ENCODE measurements at places on chromosomes 11 and 22. TPM values are rescaled to one million over a fixed set of nuclear protein-coding genes. Genes with fewer than 3 reads are reported as not detected.

GRCh38 chr11:10488121-10488933, 33.3 kb downstream of the AMPD3 start:
- no peak for DNase-seq

Gene FOSL1
- polyA plus RNA-seq: 0.18 TPM

Gene SCN4B
- polyA plus RNA-seq: 0.93 TPM

Gene OR2D2
- polyA plus RNA-seq: not detected

Gene OR52D1
- not detected for polyA plus RNA-seq

DNA sequence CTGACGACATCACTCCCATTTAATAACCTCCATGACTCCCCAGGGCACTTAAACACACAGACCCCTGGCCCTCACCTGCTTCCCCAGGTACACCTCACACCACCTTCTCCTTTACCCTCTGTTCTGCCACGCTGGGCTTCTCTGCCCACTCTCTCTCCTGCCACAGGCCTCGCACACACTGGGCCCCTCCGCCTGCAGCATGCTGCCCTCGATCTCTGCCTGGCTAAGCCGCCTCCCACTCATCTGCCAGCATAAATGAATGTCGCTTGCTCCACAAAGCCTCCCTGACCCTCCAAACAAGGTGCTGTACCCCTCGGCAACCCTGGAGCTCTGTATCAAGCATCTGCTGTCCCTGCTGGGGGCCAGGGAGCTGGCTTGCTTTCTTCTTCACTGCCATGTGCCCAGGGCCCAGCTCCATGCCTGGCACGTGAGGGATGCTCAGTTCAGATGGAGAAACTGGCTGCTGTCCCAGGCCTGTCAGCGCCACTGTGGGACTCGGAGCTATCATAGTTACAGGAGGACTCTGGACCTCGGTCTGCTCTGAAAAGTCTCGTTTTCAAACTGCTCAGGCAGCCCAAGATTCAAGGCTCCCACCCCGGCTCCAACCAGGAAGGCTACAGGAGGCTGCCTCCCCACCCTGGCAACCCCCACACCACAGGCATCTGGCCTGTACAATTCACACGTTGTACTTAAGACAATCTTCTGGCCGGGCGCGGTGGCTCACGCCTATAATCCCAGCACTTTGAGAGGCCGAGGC, 11.9 kb downstream of the TTLL1 start:
- DNase-seq: no peak

Gene GPR83
- polyA plus RNA-seq: 0.84 TPM

Gene PATE2
- not detected for polyA plus RNA-seq

- DNase-seq: no peak
Measured at GRCh38 chr11:2139123-2139521, at the start of gene IGF2. TSS of gene IGF2 (minus strand) at chr11:2139389. CDS start at chr11:2135523, 3,866 bp downstream.

DNA sequence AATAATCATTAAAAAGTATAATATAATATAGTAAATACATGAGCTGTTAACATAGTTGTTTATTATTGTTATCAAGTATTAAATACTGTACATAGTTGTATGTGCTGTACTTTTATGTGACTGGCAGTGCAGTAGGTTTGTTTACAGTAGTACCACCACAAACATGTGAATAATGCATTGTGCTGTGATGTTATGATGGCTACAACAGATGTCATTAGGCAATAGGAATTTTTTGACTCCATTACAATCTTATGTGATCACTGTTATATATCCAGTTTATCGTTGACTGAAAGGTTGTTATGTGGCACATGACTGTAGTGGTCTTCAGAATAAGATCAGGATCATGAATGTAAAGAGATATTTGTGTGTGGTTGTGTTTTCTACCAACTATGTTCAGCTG, 577.8 kb downstream of the JRKL start:
- no peak for DNase-seq
